KG1 (cell line): ENCODE measurements at places on chromosomes 16 and 17.
A peak's percentile ranks its signal among the peaks of the same experiment; 100 is the strongest.

DNA sequence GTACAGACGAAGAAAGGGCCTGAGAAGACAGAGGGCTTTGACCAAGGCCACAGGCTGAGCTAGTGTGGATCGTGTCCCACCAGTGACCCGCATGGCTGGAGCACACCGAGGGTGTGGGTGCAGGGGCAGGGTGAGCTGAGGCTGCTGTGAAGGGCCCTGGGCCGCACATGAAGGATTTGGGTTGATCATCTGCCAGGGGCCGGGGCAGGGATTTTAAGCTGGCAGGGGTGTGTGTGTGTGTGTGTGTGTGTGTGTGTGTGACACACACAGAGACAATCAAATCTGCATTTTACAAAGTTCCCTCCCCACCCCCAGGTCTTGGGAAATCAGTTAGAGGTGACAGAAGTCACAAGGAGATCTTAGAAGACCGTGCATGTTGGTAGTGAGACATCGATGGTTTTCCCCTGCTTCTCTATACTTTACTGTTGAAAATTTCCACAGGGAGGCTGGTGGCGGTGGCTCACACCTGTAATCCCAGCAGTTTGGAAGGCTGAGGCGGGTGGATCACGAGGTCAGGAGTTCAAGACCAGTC lies 65.2 kb downstream of the SRCIN1 start:
- no peak for DNase-seq

GRCh38 chr16:72018470-72018869 lies 9.9 kb downstream of the DHODH start:
- no peak for DNase-seq

- no peak for DNase-seq
These were observed 503 bp downstream of the DHX58 start for GRCh38 chr17:42111871-42112551.

DNA sequence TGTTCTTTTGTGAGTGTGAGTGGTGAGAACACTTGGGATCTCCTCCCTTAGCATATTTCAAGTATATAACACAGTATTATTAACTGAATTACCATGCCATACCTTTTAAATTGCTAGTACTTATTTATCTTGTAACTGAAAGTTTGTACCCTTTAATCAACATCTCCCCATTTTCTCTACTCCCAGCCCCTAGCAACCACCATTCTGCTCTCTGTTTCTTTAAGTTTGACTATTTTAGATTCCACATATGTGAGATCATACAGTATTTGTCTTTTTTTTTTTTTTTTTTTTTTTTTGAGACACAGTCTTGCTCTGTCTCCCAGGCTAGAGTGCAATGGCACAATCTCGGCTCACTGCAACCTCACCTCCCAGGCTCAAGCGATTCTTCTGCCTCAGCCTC lies 117.6 kb upstream of the CACNG3 start:
- DNase-seq: no peak

GRCh38 chr16:595094-595528 lies 5.2 kb downstream of the RAB40C start:
- no peak for DNase-seq

- no peak for DNase-seq
These were observed 23.6 kb downstream of the ABCA6 start for GRCh38 chr17:69117855-69118784.

- no peak for DNase-seq
These were observed 16.7 kb downstream of the MMP15 start for GRCh38 chr16:58042001-58042885.

DNA sequence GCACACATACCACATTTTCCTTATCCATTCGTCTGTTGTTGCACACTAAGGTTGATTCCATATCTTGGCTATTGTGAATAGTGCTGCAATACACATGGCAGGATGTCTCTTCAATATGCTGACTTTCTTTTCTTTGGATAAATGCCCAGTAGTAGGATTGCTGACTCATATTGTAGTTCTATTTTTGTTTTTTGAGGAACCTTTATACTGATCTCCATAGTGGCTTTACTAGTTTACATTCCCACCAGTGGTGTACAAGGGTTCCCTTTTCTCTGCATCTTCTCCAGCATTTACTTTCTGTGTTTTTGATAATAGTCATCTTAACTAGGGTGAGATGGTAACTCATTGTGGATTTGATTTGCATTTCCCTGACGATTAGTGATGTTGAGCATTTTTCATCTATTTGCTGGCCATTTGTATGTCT lies 118.1 kb downstream of the STXBP4 start:
- DNase-seq: no peak

DNA sequence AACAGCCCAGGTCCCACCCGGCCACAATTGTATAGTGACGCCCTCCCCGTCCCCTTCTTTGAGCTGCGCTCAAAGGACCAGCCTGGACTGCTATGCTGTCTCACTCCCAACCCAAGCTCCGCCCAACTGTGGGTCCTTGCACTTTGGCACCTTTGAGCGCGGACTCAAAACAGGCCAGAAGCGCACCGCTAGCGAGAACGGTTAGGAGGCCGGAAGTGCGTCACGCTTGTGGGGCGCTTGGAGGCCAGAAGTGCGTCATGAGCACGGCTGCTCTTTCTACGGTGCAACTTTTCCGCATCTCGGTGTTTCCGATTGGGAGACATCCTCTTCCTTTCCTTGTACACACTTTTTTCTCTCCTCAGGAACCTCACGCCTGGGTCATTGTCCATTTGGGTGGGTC lies at the start of gene ZNF19:
ZNF19 (minus strand) TSS at position 203 of the 400 bp plus-strand sequence. CDS start 7,210 bp downstream, outside the sequence.
- no peak for DNase-seq

DNA sequence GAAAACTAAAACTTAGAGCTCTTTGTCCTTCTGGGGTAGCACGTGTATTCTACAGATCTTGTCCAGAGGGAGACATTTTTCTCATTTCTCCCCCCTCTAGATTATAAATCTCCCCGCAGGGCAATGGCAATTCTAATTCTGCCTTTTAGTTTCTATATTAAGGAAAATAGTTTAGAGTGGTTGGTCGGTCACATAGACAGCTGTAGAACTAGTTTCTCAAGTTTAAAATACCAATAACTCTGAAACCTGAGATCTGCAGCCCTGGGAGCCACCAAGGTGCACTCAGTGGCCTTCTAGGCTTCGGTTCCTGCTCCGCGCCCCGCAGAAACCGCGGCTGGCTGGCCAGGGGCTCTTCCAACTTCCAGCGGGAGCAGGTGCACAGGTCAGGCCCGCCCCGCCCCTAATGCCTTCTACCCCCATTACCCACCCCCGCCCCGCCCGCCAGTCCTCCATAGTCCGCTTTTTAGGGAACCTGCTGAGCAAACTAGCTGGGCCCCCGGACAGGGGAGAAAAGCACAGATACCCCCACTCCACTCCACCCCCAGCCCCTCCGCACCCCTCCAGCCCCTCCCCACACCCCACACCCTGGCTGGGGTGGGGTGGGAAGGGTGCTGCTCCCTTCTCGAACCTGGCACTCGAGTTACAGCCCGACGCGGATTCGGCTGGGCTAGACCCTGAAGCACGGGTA lies 431 bp downstream of the SLFN11 start:
- peak; percentile 19 for DNase-seq

DNA sequence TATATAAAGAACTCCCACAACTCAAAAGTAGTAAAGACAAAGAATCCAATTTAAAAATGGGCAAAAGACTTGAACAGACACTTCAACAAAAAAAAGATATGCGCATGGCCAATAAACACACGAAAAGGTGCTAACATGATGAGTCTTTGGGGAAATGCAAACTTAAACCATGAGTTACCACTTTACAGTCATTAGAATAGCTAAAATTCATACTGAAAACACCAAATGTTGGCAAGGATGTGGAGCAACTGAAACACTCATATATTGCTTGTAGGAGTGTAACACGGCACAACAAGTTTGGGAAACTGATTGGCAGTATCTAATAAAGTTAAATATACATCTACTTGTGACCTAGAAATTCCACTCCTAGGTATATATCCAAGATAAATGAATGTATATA lies 3.0 kb upstream of the PIK3R5 start:
- no peak for DNase-seq

DNA sequence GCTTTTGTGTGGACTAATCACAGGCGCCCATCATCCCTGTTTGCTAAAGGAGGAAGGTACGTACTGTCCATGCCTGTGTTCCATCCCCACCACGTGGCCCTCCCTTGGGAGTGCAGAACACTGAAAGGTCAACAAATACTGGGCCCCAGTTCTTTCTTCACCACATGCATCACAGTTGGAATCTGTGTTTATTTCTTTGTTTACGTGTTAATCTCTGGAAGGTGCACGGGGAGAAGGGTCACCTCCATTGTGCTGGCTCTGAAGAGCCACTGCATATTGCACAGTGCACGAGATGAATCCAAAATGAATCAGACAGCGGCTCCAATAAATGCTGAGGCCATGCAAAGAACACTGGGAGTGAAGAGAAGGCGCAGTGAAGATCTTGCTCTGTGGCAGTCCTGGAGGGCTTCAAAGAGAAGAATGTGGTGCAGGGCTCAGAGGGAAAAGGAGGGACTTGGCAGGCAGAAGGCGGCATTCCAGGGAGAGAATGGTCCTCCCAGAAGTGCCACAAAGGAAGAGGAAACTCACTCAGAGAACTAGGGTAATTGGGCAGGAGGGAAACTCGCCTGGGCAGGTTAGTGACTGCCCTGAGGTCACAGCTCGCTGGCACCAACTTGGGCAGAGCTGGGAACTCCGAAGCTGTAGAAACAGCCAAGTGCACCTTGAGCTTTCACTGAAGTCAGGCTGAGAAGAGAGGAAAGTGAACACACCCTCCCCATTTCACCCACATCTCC lies 3.7 kb downstream of the RPH3AL start:
- DNase-seq: no peak

GRCh38 chr17:37592291-37592690 lies 16.9 kb downstream of the SYNRG start:
- DNase-seq: no peak

DNA sequence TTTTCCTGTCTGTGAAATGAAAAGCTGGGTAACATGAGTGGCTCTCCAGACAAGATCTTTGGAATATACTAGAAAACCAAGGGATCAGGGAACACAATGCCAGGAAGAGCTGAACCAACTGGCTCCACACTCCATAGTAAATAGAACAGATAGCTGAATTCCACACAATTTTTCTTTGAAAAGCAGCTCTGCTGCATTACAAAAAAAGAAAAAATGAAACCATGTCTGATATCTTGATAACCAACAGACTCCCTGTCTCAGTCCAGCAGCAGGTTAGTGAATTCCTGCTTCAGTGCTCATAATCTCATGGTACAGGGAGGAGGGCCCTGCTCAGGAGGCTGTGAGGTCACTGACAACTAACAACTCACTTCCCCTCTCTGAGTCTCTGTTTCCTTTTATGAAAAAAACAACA lies 97.1 kb downstream of the CDH11 start:
- no peak for DNase-seq

DNA sequence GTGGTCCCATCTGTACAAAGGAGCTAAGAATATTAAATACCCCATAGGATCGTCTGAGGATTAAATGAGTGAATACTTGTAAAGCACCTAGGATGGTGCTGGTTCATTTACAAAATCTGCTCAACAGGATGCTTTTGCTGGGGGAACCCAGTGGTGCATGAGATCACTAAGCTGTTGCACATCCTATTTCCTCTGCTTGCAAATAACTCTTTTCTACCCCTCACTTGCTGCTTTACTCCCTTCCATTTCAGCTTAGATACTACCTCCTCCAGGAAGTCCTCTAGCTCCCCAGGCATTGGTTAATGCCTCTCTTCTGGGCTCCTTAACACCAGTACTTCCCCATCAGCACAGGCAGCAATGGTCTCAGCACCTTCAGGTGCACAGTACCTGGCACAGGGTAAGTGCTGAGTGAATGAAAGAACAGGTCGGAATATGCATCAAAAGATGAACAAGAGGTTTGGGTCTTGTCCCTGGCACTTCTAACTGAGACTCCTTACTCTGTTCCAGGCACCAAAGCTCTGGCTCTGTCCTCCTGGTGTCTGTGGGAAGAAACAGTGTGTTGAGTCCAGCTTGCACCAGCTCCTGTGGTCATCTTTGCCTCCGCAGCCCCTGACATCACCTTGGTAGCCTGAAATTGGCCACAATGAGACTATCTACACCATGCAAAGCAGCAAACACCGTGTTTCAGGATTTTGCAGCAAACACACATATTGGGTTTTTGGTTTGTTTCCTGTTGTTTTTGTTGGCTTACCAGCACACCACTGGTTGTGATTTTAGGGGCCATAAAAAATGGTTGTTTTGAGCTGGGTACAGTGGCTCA lies 24.1 kb upstream of the IL21R start:
- no peak for DNase-seq

DNA sequence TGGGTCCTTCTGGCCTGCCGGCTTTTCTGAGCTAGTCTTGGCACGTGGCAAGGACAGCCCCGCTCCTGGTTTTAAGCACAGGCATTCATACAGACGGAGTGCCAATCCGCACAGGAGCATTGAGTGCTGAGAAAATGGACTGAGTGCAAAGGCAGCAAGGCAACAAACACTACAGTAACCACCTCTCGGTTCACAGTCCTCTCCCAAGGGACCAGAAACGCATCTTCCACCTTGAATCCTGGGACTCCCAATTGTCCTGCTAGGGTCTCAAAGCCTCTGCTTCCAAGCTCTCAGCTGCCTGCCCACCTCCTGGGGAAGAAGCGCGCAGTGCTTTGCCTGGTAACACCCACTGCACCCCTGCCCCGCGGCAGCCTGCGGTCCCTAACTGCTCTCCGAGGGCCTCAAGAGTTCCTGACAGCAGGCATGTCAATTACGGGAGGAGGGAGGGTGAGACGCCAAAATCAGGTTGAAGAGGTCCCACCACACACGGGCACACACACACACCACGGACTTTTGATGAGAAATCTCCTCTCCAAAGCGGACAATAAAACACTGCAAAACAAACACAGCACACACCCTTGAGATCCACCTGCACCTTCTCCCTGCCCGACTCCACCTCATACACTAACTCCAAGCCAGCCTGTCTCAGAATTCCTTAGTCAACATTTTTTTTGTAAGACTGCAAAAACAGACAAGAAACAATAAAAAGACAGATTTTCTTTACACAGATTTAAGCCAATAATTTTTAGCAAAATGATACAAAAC lies 15.0 kb downstream of the SLC16A3 start:
- no peak for DNase-seq

GRCh38 chr17:19590912-19591551 lies 57.4 kb downstream of the SLC47A1 start:
- no peak for DNase-seq
